ENCODE measurements at places on chromosomes 3 and 15.

GRCh38 chr15:71390096-71390495 lies 274.8 kb downstream of the THSD4 start:
- DNase-seq, result no peak

DNA sequence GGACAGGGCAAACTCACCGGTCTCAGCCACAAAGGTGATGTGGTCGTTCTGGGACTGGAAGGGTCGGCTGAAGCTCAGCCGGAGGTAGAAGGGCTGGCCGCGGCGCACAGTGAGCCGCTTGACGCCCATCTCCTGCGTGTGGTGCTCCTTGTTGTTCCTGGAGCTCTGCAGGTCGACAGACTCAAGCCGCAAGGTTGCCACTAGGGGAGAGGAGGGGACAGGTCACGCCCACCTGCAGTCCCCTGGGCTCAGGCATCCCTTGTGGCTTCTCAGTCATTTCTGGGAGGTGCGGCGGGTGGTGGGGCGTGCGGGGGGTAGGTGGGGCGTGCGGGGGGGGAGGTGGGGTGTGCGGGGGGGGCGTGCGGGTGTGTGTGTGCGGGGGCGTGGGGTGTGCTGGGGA lies 26.7 kb upstream of the TGM5 start:
- no peak for DNase-seq

GRCh38 chr3:57805674-57806073 lies 49.6 kb downstream of the SLMAP start:
- no peak for DNase-seq

- no peak for DNase-seq
Observed at GRCh38 chr3:178597371-178597770, 61.1 kb downstream of the KCNMB2 start.

Measured in esophagus squamous epithelium (tissue), 5 donors.